ENCODE measurements at places on chromosomes 3 and 15.

DNA sequence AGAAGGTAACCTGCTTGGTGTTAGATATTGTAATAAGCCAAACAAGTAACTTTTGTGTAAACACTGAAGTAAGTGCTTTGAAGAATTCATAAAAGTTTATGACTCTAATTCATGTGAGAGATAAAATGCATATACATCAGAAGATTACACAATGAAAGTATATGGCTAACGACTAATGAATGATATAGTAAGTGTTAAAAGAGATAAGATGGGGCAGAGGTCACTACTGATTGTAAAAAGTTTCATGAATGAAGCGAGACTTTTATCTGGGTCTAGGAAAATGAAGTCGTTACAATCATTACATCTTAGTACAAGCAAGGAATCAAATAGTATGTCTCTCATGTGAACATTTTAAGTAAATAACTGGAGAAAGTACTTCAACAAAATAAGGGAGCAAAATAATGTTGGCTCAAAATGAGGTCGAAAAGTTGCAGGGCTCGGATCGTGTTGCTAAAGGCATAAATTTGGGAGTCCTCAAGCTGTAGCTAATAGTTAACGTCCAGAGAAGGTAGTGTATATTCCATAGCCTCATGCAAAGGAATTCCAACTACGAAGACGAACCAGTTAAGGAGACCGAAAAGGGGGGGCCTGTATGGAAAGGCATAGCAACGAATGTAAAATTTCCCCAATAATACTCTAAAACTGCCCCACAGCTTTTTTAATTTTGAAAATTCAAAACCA is 984 bp upstream of the DUT start:
- no peak for DNase-seq

GRCh38 chr15:99477791-99478471 is 87.9 kb upstream of the MEF2A start:
- DNase-seq: no peak

DNA sequence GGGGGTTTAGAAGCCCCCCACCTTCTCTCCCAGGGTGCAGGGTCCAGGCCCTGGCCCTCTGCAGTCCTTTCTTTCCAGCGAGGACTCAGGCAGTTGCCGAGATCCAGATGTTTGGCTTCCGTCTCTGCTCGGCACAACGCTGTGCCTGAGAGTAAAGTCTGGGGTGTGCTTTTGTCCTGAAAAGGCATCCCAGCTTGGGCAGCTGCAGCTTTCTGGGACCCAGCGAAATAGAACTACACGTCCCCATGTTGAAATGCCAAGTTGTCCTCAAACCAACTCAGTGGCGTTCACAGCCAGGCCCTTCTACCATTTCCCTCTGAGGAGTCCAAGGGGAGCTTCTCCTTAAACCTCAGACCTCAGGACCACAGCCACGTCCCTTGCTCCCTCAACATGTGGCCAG is 23.1 kb downstream of the FGD5 start:
- DNase-seq: no peak

DNA sequence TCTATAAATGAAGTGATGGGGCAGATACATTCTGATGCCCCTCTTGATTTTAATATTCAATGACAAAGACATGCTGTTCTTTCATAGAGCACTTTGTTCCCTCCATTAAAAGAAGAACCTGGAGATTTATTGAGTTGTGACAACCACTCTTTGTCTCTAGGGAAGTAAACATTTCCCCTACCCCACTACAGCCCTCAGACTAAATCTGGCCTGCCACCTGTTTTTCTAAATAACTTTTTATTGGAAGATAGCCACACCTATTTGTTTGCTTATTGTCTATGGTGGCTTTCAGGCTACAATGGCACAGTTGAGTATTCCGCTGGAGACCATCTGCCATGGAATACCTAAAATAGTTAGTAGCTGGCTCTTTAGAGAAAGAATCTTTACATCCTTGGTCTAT is 41.2 kb upstream of the ZNF385D start:
- DNase-seq: no peak

DNA sequence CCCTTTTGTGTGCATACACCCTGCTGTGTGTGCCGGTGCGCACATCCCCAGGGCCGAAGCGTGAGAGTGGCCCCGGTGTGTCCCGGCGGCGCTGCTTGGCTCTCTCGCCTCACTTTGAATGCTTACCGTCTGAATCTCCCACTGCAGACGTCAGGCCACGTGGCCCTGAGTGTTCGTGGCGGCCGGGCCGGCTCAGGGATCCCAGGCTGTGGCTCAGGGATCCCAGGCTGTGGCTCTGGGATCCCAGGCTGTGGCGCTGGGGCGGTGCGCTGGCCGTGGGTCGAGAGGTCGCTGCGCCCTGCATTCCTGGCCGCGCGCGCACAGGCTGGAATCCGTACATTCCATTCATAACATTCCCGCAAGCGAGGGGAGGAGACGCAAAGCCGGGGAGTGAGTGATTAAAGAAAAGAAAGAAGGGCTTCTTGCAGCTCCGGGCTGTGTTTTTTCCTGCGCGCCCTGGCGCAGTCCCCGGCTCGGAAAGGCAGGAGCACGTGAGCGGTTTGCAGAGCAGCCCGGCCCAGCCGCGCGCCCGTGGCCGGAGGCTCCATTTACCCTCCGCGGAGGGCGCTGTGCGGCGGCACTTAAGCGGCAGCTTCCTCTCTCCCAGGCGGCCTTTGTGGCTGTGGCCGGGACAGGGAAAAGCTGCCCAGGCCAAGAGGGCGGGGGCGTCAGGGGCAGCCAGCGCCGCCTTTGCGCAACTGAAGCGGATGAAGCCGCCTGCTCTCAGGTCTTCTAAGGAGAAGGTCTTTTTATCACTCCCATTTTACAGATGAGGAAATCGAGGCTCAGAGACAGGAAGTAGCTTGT is 87.0 kb upstream of the ALDH1L1 start:
- DNase-seq: no peak

- no peak for DNase-seq
Measured at GRCh38 chr3:143731320-143731719, 116.9 kb downstream of the SLC9A9 start.

DNA sequence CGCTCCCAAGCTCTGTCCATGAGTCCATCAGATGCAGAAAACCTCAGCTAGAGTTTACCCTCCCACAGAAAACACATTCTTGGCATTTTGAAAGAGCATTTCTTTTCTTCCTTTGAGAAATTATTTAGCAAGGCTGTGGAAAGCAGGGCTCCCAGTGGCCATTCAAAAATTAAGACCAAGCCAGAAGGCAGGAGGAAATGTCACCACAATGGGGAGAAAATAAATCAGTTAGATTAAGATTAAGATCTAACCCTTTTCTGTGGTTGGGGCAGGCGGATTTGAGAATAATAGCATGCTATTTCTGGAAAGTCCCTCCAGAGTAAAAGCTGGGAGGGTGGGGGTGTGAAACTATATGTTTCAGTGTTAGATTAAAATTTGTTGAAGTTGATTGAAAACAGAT is 20.2 kb downstream of the LRIG1 start:
- no peak for DNase-seq

DNA sequence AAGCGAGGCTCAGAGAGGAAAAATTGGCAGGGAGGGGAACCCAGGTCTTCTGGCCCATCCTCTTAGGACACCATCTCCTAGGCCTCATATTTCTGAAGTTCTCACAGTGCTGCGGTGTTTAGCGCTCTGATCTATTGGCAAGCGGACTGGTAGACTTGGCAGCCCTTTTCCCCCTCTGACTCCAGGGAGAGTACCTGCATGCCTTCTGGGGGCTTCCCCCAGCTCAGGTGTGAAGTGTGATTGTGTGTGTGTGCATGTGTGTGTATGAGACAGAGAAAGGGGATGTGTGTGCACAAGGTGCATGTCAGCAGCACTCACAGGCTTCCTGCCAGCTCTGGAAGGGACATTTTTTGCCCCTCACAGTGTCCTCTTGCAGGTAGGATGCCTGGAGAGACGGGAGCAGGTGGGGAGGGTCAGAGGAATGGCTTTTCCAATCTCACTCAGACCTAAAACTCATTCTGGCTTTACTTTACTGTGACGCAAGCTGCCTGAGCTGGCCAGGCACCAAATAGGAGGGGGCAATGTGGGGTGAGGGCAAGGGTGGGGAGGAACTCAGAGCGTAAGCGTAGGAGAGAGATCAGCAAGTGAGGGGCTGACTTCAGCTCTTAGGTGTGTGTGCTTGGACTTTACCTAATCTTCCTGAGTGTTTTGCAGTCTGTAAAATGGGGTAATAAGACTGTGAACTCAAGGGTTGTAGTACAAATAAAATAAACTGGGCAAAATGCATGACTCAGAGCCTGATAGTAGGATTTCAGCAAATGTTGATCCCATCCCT is 4.0 kb upstream of the IL17RE start:
- no peak for DNase-seq

DNA sequence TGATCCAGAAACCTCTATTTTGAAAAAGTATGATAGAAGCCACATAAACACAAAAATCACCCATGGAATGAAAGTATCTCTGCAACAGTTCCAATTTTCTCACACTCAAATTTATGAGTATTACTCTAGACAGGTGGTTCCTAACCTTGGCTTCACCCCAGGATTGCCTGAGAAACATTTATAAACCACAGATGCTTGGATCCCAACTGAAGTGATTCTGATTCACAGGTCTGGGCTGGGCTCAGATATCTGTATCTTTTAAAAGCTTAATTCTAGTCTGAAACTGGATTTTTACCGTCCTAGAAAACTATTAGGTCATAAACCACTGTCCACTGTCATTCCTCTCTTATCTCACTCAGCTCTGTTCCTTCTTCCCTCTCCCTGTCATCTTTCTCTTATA is 7.4 kb upstream of the SST start:
- no peak for DNase-seq

DNA sequence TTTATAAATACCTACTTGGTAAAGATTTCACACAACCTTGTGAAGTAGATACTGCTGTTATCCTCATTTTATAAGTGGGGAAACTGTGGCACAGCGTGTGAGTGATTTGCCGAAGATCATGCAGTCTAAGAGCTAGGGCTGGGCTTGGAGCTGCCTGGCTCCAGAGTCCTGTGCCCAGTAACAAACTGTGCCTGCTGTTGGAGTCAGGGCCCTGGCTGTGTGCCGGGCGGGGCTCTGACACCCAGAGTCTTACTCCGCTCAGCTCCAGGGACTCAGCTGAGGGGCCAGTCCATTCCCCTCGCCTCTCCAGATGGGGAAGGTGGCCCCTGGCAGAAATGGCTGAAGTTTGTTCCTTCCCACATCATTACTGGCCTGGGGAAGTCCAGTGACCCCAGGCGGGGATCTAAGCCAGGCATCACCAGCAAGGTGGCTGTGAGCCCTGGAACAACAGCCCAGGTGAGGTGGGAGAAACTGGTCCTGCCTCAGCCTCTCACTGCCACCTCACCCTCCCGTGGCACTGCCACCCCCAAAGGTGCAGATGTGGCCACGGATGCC is 17.3 kb upstream of the PLXNA1 start:
- DNase-seq: no peak

DNA sequence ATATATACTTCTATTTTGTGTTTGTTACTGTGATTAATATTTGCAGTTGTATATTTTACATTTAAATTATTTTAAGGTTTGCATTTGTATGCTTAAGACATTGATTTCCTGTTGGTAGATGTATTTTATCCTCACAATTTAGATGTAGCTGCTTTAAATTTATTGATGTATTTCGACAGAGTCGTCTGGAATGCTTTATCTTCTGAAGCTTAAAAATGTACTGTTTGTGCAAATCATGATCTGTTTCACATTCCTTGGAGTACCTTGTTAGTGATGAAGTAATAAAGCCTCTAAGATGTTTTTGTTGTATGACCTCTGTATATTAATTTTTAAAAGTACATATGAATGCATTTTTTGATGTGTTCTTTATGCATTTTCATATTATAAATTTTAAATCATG is 1.9 kb downstream of the CHD2 start:
- no peak for DNase-seq

GRCh38 chr15:85488997-85489396 is 108.6 kb downstream of the AKAP13 start:
- no peak for DNase-seq

DNA sequence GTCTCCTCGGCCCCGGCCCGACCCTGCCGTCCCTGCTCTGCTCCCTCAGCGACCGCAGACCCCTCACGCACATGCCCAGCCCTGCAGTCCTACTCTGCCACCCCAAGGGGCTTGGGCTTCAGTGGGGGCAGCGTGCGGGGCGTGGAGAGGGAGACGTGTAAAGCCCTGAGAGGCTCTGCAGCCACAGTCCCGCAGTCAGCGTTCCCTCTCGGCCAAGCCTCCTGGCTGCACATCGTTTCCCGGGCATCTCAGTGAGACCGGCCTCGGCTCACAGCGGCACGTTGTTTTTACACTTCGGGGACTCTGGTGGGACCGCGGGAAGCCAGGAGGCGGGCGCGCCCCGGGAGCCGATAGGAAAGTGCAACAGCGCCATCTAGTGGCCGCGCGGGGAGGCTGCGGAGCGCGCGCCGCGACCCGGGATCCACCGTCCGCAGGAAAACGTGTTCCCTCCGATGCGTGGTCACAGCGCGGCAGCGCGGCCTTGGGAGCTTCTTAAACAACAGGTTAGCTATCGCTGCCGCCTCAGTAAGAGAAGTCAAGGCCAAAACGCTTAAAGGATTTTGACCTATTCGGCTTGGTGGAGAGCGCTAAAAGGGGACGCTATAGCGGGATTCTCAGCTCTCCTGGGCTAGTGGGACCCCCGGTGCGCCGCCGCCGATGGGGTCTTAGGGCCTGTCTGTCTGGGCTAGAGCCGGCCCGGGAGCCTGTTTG is 226.8 kb upstream of the IGF1R start:
- no peak for DNase-seq

GRCh38 chr15:38847666-38848065 is 283.1 kb upstream of the RASGRP1 start:
- no peak for DNase-seq

- DNase-seq: no peak
Measured at GRCh38 chr3:194137506-194138474, 1.8 kb downstream of the HES1 start.

DNA sequence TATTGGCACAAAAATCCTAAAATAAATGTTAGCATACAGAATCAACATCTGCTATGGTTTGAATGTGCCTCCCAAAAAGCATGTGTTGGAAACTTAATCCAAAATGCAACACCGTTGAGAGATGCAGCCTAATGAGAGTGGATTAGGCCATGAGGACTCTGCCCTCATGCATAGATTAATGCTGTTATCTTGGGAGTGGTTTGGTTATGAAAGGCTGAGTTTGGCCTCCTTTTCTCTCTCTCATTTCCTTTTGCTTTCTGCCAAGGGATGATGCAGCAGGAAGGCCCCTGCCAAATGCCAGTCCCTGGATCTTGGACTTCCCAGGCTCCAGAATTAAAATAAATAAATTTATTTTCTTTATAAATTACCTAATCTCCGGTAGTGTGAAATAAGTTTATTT is 49.4 kb downstream of the SYNM start:
- DNase-seq: no peak

DNA sequence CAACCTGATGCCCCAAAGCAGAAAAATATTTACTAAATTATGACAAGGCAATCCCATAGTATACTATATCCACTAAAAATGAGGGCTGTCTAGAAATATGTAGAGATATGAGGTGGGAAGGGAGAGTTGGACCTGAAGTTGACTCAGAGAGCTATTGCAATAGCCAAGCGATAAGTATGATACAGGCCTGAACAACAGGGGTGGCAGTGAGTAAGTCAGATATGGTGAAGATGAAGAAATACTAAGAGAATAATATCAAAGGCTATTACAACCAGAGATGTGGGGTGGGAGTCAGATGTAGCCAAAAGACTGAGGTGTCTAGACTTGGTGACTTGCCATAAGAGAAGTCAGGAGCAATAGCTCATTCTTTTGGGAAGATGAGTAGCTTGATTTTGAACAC is 9.2 kb downstream of the HSPBAP1 start:
- DNase-seq: no peak

GRCh38 chr15:96622714-96623113 is 292.2 kb downstream of the NR2F2 start:
- no peak for DNase-seq
